IPS-NIHi11 (cell line): ENCODE measurements at places on chromosomes 12 and 14.

- DNase-seq: peak; percentile 23
Observed at GRCh38 chr12:40819436-40820108, 127.3 kb downstream of the CNTN1 start.

DNA sequence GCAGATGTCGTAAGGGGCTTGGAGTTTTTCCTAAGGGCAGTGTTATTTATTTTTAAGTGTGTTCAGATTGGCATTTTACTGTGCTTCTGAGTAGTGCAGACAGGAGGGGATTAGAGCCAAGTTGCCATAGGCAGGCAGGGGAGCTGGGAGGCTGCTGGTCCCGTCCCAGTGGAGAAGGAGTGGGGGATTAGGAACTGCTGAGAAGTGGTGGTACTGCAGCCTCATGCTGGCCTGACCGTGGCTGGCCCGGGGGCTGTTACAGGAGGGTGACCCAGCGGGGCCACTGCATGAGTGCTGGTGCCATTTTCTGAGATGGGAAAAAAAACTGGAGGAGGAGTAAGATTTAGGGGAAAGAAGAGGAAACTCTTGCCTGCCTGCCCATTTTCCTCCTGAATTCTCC, 52.3 kb upstream of the DLK1 start:
- DNase-seq: no peak

- DNase-seq: peak; percentile 17
Observed at GRCh38 chr12:13028825-13029570, 15.2 kb upstream of the FAM234B start.

GRCh38 chr12:72872996-72873395, 600.8 kb downstream of the TRHDE start:
- no peak for DNase-seq

- peak; percentile 56 for DNase-seq
Observed at GRCh38 chr12:3777206-3777809, 24.4 kb upstream of the CRACR2A start.

DNA sequence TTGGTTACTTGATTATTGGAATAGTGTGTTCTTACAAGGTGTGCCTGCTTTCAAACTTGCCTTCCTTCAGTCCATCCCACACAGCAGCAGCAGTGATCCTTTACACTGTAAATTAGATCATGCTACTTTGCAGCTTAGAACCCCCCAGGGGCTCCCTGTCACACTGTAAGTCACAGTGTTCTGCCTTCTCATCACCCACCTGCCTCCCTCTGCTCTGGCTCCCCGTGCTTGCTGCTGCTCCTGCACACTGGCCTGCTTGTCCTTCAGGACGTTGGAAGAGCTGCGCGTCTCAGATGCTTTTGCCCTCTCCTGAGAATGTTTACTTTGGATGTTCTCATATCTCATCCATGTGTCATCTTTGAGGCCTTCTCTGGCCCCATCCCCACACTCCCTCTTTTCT, 27.3 kb downstream of the ZC3H14 start:
- DNase-seq: no peak

GRCh38 chr14:73105050-73105449, 31.3 kb upstream of the PSEN1 start:
- DNase-seq: no peak

DNA sequence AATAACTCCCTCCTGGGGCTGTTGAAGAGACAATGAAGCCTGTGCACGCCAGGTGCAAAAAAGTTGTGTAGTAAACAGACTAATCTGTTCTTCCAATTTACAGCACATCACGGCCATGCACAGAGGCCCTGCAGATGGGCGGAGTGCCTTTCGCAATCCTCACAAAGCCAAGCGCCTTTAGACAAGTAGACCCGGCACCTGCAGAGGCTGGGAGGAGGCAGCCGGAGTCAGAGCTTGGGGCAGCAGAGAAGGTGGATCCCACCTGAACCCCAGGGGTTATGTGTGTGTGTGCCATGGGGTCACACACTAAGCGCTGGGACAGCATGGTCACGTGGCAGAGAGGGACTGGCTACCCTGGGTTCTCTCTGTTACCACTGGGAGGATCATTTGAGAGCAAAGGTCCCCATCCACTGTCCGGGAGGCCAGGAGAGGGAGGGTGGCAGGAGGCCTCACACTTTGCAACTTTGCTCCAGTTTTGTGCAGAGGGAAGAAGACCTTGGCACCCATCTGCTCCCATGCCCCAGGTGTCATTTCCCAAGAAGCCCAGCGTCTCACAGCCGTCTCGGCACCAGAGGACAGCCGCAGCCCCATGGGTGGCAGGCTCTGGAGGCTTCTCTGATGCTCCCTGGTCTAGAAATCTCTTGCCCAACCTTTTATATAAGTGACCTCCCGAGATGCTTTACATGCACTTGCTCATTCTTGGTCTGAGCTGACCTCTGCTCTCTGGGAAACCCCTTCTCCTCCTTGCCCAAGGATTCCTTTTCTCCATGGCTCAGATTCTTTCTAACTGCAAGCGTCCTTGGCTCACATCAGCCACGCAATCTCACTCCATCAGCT, 80.0 kb upstream of the DICER1 start:
- no peak for DNase-seq

- peak; percentile 70 for DNase-seq
Observed at GRCh38 chr14:103122947-103123633, at the start of gene TNFAIP2. TSS of gene TNFAIP2 (plus strand) at chr14:103123461. CDS start at chr14:103126458, 2,997 bp downstream.

- DNase-seq: no peak
Observed at GRCh38 chr12:70467918-70468733, 102.0 kb downstream of the KCNMB4 start.

- DNase-seq: no peak
Observed at GRCh38 chr12:114368685-114369452, 37.1 kb downstream of the TBX5 start.

DNA sequence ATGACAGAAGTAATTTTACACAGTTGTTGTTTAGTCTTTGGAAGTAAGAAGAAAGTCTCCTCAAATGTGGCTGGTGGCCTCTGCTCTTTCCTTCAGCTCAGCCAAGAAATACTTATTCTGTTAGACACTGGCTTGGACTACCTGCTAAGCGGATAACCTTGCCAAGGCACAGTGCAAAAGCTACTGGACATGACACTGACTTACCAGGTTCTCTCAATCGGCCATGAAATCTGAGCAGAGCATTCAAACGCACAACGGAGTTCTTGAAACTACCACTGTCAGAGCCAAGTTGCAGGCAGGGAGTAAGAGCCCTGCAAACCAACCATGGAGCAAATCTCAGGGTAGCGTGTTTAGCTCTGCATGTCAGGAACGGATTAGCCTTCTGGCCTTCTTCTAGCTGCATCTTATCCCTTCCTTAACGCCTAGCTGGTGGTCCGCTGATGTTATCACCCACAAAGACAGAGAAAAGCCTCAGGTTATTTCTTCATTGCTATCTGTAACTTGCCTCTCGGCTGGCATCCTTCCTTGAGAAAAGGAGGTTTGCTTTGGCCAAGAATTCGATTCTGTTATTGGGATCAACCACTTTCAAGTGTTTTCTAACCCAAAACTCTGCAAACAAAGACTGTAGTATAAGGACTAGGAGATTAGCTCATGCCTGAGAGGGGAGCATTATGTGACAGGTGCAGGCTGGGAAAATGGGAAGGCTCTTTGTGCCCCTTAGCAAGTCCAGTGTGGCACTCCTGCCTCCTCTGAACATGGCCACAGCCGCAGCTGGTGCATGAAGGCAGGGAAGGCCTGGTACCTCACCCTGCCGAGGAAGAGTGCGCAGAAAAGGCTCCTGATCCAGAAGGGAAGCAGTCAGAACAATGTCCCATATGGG, 223.4 kb downstream of the GLT1D1 start:
- no peak for DNase-seq

- DNase-seq: no peak
Observed at GRCh38 chr14:31261859-31262731, 54.5 kb upstream of the HECTD1 start.

DNA sequence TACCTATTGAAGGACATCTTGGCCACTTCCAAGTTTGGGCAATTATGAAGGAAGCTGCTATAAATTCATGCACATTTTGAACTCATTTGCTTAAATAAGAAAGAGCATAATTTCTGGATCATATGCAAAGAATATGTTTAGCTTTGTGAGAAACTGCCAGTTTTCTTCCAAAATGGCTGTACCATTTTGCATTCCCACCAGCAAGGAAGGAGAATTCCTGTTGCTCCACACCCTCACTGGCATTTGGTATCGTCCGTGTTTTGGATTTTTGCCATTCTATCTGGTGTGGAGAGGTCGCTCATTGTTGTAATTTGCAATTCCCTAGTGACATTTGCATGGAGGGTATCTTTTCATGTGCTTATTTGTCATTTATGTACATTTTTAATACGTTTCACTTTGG, 339.3 kb downstream of the DAD1 start:
- DNase-seq: no peak

- DNase-seq: no peak
Observed at GRCh38 chr14:90857866-90858265, 41.6 kb upstream of the TTC7B start.

DNA sequence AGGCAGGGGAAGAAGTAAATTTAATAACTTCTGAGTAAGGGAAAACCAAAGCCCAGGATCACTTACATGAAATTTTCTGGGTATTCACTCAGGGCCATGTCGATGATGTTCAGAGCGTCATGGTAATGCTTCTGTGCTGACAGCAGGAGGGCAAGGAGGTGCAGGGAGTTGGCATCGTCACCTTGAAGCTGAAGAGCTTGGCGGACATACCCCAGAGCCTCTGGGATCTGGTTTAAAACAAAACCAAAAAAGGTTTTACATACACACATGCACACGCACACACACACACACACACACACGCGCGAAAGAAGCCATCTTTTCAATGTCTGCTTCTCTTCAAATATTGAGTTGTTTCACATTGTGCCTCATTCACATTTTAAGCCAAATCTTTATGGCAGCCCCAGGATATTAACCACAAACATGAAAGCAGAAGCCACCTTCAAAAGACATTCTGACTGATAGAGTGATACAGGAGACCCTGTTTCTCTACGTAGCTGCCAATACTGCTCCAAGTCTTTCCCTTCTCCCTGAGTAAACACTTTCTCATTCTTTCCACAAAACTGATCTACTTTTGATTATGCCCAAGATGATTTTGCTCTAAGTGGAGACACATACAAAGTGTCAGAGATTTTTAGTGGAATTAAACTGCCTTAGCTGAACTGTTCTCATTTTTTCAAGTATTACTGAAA, 172.1 kb downstream of the TTC7B start:
- no peak for DNase-seq

DNA sequence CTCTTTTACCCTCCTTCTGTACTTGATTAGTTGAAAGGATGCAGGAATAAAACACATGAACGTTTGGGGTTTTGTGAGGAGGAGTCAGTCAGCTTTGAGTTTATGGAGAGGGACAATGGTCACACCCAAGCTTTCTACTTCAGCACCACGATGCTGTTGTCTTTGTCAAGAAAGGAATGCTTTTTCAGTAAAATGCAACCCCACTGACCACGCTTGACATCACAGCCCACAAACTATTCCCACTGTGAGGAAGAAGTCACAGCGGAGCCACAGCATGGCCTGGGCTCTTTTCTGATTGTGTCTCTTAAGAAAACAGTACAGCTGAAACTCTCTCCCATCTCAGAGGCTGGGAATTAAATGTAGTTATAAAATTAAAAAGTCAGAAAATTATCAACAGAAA, 135.2 kb downstream of the APAF1 start:
- no peak for DNase-seq

GRCh38 chr14:72605096-72605920, 288.6 kb downstream of the DPF3 start:
- DNase-seq: no peak

DNA sequence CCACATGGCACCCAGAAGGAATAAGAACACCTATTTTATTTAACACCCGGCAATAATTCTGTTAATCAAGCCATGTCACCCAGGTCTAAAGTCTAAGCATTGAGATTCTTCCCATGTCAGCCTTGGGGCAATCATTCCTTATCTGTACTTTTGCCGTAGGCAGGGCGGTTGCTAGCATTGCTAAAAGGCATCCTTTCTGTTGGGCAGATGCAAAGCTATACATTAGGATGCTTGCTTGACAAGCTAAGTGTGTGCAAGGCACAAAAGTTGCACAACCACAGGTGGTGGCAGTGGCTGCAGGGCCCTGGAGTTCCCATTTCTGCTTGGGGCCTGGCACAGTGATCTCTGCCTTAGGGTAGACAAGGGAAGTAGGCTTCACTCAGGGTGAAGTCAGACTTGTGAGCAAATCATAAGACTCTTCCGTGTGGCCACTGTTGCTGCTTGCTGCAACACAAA, 12.5 kb upstream of the GALNT6 start:
- no peak for DNase-seq

DNA sequence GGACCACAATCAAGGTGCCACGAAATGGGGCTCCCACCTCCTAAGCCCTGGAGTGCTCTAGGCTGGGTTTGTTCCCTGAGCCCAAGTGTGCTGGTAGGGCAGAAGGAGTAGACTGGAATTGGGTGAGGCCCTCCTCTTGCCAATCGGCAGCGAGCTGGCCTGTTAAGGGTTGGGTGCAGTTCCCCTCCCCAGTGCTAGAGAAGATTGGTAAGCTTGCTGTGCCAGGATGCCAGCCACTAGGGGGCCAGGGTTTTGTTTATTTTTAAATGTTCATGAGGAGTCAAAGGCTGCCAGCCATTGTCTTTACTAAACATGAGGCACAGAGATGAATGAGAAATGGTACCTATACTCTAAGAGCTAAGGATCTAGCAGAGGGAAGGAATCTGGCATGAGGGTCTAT, 79.7 kb downstream of the SPTB start:
- DNase-seq: peak; percentile 72

DNA sequence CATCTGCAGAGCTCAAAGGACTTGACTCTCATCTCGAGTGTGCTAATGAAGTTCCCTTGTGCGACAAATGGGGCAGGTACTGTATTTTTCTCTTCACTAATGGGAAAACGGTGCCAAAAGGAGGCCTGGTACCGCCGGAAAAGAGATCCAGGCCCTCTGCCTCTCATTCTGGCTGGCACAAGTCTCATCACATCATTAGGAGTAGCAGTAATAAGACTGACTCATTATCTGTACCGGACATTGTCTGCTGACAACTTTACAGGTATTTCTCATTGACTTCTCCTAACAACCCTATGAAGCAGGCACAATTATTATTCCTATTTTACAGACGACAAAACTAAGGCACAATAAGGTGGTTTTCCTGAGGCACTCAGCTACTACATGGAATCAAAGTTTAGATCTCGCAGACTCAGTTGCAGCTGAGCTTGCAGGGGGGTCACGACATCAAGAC, 668 bp downstream of the APPL2 start:
- DNase-seq: peak; percentile 10
